ENCODE measurements at places on chromosomes 16 and 17.

DNA sequence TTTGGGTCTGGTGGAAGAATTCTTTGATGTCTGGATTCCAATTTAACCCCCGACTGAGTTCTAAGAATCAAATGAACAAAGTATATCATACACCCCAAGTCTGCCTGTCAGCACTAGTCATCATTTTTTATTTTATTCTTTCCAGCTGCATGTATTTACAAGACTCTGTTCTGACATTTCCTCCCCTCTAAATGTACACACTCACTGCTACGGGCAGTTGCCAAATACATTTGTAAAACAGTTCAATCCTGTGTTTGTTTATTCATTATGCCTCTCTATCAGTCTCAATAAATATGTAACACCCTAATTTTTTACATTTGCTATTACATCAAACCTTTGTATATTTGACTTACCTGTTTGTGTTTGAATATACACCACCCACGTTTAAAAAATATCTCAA lies 422.3 kb upstream of the PSMD7 start:
- no peak for DNase-seq

- DNase-seq = no peak
Observed at GRCh38 chr16:57017251-57017650, 27.9 kb downstream of the NLRC5 start.

DNA sequence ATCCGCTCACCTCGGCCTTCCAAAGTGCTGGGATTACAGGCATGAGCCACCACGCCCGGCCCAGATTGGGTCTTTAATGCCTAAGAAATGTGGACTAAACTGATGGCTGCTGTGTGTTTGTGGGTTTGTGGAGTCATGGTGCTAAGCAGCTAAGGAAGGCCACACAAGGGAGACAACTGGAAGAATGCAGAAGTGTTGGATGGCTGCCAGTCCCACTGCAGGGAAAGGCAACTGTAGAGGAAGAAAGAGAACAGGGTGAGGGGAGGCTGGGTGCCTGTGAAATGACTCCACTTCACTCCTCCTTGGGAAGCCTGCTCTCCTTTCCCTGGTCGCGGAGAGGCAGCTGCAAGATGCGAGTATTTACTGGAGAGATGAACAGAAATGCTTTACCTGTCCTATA lies 23.5 kb upstream of the SIAH1 start:
- DNase-seq = no peak

- DNase-seq = peak; percentile 46
Observed at GRCh38 chr17:31095236-31096105, 694 bp downstream of the NF1 start.

DNA sequence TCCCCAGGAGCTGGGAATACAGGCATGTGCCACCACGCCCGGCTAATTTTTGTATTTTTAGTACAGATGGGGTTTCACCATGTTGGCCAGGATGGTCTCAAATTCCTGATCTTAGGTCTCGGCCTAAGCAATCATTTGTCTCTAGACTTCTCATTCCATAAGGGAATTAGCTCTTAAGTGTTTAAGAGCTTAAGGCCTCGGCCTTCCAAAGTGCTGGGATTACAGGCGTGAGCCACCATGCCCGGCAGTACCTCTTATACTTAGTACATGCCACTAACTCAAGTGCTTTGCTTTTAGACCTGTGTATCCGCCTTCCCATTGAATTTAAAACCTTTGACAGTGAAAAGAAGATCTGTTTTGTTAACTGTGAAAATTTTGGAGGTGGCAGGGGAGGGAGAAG lies 16.6 kb upstream of the IL21R start:
- DNase-seq = no peak

GRCh38 chr17:43891851-43892646 lies 15.3 kb downstream of the MPP2 start:
- no peak for DNase-seq

- DNase-seq = no peak
Observed at GRCh38 chr17:51362811-51363585, 102.7 kb downstream of the UTP18 start.

- DNase-seq = no peak
Observed at GRCh38 chr17:50297407-50297865, 23.2 kb downstream of the TMEM92 start.

GRCh38 chr17:67629971-67630320 lies 87.8 kb upstream of the NOL11 start:
- DNase-seq = no peak

- peak; percentile 6 for DNase-seq
Observed at GRCh38 chr16:6573577-6573976, 759.1 kb upstream of the RBFOX1 start.
